ENCODE measurements at places on chromosomes 5 and 9.

DNA sequence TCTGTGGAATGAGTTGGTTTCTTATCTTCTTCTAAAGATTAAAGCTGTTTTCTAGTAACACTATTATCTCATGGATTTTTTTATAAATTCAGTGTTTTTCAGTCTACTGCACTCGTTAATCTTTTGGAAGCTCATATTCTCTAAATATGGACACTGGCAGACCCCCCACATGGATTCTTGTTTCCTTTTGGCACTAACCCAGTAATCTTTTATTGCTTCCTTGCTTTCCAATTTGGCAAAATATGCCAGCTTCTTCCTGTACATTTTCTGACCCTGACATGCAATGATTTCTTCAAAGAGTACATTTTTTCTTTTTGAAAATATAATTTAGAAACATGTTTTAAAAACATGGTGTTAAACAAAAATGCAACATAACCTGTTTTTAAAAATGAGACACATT, 474.2 kb upstream of the FTMT start:
- DNase-seq, result no peak

DNA sequence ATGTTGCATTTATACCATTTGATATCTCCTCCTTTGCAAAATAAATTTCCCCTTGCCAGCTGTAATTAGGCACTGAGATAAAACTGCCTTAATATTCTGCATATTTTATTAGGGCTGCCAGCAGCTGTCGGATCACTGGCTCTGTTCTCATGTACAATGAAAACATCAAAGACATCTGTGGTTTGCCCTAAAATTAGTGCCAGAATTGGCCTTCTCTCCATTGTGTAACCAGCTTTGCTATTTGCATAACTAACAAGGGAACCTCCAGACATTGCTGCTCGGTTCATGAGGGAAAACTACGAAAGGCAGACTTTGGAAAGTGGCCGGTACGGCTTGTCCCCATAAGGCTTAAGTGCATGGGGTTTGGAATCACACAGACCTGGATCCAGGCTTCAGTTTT, 45.5 kb upstream of the KIF2A start:
- no peak for DNase-seq

GRCh38 chr9:137127301-137128157, 11.4 kb upstream of the GRIN1 start:
- DNase-seq, result no peak

DNA sequence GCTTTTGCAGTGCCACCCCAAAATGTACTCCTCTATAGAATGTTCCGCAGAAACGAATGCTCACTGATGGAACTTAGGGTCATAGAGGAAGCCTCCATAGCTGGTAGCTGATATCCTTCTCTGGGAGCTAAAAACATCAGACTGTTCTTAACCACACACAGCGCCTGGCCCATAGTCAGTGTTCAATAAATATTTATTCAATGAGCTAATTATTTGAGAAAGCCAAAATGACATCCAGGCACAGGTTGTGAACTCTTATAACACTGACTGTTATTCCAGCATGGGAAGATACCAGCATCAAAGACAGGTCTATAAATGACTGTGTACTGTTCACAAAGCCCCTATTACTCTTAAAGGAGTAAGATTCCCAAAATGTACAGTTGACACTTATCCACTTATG, 12.9 kb downstream of the GDF9 start:
- DNase-seq, result no peak

- no peak for DNase-seq
Observed at GRCh38 chr9:135669616-135670285, 6.6 kb downstream of the LCN9 start.

- no peak for DNase-seq
Observed at GRCh38 chr9:129060991-129061390, 19.9 kb upstream of the DOLPP1 start.

DNA sequence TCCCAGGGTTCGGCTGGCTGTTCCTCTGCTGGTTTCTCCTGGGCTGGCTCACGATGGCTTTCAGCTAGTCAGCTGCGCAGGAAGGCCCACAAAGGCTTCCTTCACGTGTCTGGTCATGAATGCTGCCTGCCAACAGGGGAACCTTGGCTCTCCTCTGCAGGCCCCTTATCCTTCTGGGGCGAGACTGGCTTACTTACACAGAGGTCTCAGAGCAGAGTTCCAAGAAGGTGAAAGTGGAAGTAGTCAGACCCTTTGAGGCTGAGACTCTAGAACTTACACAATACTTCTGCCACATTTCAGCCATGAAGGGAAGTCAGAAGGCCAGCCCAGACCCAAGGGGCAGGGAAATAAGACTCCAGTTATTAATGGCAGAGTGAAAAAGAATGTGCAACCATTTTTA, 99.5 kb downstream of the LHFPL2 start:
- DNase-seq, result no peak

GRCh38 chr9:16029796-16030363, 477.0 kb downstream of the CCDC171 start:
- no peak for DNase-seq

DNA sequence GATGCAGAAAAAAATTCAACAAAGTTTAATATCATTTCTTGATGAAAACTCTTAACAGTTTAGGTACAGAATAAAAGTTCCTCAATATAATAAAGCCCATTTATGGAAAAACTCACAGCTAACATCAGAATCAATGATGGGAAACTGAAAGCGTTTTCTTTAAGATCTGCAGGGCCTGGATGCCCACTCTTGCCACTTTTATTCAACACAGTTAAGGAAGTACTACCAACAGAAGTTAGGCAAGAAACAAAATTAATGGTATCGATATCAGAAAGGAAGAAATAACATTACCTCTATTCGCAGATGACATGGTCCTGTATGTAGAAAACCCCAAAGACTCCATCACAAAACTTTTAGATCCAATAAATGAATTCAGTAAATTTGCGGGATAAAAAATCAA, 542.4 kb upstream of the RGMB start:
- DNase-seq, result no peak

- no peak for DNase-seq
Observed at GRCh38 chr9:68793605-68794343, 88.7 kb downstream of the PIP5K1B start.

- DNase-seq, result no peak
Observed at GRCh38 chr5:125148076-125148475, 401.6 kb upstream of the ZNF608 start.

DNA sequence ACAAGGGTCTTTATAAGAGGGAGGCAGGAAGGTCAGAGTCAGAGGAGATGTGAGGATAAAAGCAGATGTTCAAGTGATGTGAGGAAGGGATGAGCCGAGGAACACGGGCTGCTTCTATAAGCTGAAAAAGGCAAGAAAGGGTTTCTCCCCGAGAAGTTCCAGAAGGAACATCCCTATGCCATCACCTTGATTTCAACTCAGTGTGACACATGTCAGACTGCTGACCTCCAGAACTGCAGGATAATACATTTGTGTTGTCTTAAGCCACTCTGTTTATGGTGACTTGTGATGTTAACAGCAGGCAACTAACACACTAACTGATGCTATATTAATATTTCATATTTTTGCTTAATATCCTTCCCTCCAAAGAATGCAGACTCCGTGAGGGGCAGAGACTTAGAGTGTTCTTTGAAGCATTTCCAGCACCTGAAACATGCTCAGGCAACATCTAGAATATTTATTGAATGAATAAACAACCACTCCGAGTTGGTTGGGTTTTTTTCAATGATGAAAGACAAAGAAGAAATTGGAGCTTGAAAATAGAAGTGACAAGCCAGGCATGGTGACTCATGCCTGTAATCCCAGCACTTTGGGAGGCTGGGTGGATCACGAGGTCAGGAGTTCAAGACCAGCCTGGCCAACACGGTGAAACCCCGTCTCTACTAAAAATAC, 77.6 kb upstream of the ADRA1B start:
- no peak for DNase-seq

DNA sequence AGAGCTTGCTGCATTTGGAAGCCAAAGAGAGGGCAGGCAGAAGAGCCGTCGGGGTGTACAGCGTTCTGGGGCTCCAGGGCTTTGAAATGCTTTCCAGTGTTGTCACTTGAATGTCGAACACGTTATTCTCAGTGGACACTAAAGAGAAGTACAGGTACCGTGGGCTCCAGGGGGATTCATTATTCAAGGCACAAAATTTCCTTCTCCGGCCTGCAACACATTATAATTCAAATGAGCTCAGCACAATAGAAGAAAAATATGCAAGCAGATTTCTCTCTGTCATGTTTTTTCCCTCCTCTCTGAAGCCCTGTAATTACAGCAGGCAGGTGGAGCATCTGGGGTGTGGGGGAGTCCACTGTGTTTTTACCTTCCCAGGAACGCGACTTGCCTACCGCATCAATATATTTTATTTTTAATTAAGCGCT, 293.1 kb downstream of the ZSWIM6 start:
- no peak for DNase-seq

DNA sequence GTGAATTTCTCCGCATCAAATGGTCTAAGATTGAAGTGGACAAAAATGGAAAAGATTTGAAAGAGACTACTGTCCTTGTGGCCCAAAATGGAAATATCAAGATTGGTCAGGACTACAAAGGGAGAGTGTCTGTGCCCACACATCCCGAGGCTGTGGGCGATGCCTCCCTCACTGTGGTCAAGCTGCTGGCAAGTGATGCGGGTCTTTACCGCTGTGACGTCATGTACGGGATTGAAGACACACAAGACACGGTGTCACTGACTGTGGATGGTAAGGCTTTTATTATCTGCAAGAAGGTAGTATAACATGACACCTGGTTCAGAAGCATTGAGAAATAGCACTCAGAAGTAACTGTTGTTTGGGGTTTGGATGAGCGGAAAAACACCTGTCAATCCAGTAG, 18.7 kb downstream of the VCAN start:
- no peak for DNase-seq

DNA sequence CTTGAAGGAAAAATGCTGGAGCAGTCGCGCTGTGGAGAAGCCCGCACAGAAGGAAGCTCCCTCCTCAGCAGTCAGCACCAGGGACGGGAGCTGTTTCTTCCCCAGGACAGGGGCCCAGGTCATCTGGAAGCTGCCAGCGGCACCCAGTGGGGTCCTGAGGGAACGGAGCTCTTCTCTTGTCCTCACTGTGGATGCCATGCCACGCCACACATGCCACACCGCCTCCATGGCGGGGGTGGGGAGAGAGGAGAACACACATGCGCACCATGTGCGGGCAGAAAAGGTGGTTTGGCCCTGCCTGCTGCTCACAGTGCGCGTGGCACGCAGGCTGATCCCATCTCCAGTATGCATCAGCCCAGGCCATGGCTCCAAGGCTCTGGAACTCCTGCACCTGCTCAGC, 41.7 kb upstream of the ZNF354B start:
- no peak for DNase-seq

GRCh38 chr9:77532607-77533006, 115.5 kb downstream of the GNA14 start:
- no peak for DNase-seq

- DNase-seq, result peak; percentile 69
Observed at GRCh38 chr5:133993185-133993936, 11.4 kb downstream of the VDAC1 start.

DNA sequence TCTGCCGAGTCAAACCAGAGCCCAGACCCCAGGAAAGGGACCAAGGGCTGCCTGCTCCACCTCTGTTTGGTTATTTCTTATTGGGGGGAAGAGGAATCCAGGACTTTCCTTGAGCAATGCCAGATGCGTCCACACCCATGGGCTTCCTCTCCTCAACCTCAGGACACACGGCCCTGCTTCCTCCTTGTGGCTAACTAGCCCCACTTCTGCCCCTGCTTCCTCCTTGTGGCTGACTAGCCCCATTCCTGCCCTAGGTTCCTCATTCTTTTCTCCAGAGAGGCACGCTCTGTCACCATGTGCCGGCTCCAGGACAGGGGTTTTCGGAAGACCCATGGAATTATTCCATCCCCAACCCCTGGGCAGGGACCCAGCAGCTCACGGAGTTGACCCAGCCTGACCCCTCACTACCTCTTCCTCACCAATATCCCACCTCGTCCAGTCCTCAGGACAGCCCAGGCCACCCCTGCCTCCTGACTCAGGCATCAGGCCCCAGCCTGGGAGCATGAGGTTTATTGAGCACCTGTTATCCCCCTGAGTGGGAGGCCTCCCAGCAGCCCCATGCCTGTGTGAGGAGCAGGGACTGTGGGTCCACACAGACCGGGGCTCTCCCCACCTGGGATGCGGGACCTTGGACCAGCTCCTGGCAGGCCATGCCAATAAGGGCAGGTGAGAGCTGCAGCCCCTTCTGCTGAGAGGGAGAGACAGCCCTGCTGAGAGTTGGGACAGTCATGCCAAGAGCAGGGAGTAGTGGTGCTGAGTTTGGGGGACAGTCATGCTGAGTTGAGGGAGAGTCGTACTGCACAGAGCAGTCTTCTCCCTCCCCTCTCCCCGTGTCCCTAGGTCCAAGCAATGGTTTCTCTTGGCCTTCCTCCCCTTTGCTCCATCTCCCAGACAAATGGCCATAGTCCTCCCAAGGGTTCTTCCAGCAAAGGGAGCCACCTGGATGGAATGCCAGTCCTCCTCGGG, 11.8 kb upstream of the FCN1 start:
- DNase-seq, result no peak

GRCh38 chr9:19879062-19879461, 90.2 kb upstream of the SLC24A2 start:
- no peak for DNase-seq

DNA sequence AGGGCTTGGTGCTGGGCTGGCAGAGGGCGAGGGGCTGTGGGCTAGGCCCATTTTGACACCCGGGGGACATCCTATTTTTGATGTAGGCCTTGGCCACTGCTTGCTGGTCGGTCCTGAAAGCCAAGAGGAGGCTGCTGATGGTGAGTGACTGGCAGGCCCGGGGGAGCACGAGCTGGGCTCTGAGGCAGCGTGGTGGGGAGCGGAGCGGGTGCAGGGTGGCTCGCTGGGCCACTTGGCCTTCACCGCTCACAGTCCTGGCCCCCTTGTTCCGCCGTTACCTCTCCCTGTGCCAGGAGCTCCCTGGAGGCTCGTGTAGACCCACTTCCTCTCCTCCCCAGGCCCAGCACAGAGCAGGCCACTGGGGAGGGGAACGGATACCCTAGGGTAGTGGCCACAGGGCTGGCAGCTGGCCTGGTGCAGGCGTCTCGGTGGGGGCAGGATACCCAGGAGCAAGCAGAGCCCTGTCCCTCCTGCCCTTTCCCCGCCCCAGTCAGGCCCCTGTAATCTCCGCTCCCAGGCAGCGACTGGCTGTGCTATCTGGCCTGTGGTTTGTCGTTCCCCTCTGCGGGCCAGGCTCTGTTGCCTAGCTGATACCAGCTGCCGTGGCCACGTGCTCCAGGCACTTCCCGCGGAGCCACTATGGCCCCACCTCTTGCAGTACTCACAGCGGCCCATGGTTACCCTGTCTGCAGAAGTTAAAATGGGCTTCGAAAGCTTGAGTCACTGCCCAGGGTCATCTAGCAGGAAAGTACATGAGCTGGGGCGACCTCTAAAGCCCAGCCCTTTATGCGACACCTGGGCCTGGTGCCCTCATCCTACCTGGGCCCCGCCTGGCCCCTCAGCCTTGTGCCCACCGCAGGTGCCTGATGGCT, 11.7 kb upstream of the DOLPP1 start:
- no peak for DNase-seq

Data from GM03348 (cell line).